ENCODE measurements at places on chromosomes 3 and 15.

GRCh38 chr15:95141486-95141885 lies 910.1 kb downstream of the MCTP2 start:
- DNase-seq: no peak

DNA sequence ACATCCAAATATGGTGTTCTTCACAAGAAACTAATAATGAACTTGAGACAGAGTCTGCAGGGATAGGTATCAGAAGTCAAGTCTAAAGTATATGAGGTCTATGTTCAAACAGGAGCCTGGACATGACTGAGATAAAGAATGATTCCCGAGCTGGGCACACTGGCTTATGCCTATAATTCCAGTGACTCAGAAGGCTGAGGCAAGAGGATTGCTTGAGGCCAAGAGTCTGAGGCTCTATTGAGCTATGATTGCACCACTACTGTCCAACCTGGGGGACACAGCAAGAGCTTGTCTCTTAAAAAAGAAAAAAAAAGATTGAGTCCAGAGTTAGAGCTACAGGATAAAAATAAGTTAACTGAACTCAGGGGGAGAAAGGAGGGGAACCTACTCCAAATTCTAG lies 246.5 kb downstream of the LRRN1 start:
- no peak for DNase-seq

DNA sequence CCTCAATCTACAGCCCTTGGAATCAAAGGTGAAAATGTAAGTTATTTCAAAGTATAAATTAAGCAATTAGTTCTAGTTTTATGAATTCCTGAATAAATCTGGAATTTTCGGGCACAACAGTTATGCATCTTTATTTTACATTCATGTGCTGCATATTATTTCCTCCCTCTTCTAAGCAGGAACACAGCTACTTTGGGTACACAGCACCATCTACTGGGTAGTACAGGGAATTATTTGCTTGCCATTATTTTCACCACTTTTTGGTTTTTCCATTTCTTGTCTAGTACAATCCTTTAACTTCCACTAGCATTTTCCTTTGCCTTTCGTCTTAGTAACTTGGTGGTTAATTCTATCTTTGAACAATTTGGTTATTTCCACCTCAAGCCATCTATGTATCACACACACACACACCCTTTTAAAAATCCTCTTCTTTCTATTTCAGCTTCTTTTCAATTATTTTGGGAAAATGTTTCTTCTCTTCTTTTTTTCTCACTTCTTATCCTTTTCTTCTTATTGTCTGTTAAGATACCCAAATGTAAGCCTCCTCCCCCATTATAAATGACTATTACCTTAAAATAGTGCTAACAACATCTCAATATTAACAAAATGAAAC lies 451.0 kb downstream of the MFSD1 start:
- no peak for DNase-seq

GRCh38 chr3:78666470-78666800 lies 1101.4 kb downstream of the ROBO1 start:
- DNase-seq: no peak

DNA sequence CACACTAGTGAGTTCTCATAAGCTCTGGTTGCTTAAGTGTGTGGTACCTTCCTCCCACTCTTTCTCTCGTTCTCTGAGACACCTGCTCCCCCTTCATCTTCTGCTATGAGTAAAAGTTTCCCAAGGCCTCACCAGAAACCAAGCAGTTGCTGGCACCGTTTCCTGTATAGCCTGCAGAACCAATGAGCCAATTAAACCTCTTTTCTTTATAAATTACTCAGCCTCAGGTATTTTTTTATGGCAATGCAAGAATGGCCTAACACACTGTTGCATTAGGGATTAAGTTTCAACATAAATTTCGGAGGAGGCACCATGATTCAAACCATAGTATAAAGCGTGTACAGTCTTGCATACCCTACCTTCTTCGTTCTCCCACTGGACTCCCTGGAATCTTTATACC lies 252.3 kb upstream of the CHRM5 start:
- DNase-seq: no peak

GRCh38 chr3:60189304-60189703 lies 1061.9 kb downstream of the FHIT start:
- no peak for DNase-seq

- no peak for DNase-seq
These were observed 142.0 kb downstream of the IL1RAP start for GRCh38 chr3:190655933-190656332.

- DNase-seq: no peak
These were observed 58.2 kb downstream of the PCSK6 start for GRCh38 chr15:101431301-101431700.

DNA sequence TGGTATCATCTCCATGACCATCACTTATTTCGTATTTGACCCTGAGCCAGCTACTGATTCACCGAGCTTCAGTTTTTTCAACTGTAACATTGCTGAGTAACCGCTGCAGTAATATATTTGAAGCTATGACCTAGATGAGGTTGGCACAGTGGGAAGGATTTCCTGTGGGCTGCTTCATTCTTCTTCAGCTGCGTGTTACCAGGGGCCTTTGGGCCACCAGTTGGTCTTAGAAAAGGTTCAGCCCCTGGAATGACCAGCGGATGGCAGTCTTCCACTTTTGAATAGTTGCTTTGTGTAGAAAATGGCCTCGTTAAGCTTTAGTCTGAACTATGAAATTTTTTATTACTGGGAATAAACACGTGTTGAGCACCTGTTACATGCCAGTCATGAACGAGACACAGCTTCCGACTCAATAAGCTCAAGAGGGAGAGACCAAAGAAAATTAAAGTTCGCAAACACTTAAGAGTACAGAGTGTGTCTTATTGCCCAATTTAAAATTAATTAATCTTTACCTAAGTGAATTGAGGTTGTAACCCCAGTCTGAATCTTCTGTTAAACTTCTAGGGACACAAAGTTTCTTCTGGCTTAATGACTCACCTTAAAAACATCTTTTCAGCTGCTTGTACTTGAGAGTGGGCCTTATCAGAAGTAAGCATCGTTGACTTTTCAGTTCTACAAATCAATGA lies 57.6 kb upstream of the NR2E3 start:
- no peak for DNase-seq

- no peak for DNase-seq
These were observed 379.8 kb downstream of the VPS13C start for GRCh38 chr15:61680260-61681037.

DNA sequence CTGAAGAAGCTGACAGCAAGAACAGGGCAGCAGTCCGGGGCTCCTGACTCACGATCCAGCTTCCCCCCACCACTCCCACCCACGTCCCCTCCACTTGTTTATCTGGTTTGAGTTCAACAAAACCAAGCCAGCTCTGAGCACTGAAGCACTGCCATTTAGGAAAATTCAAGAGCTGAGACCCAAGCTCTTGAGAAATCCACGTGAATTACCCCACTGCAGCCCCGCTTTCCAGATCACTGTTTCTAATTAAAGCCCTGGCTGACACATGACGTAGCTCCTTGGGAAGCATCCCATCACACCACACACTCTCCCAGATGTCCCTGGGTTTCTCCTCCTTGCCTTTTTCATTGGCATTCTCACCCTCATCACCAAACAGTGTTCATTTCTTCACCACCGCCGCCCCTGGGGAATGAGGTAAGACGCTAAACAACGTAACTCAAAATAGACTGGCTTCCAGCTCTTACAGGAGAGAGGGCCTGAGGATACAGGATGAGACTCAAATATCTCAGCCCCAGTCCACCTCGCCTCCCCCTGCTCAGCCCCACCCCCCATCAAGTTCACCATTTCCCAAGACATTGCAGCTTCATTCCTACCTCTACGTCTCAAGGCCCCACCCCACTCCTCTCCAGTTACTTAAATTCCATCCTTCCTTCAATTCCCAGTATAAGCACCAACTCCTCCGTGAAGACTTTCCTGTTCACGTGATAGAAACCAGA lies 95.4 kb downstream of the SRGAP3 start:
- no peak for DNase-seq

DNA sequence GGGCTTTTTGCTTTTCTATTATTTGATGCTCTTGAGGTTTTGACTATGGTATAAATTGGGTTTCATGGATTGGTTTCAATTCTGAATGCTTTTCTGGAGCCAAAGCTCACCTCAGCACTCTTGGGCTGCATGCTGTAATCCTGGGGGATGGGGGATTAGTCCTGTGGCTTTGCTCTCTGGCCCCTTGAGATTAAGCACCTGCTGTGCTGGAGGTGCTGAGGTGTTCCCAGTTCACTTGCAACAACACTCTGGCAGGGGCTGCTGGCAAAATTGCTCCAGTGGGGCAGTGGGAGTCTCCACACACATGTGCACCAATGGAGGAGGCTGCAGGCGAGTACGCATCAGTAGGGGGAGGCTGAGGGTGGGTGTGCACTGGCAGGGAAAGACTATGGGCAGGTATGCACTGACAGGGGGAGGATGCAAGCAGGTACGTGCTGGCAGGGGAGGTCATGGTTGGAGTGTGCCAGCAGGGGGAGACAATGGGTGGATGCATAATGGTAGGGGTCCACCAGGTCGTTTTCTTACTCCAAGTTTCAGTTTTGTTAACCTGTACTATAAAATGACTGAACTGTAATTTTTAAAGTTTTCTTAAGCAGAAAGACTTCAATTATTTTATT lies 489.2 kb downstream of the FGF12 start:
- no peak for DNase-seq

DNA sequence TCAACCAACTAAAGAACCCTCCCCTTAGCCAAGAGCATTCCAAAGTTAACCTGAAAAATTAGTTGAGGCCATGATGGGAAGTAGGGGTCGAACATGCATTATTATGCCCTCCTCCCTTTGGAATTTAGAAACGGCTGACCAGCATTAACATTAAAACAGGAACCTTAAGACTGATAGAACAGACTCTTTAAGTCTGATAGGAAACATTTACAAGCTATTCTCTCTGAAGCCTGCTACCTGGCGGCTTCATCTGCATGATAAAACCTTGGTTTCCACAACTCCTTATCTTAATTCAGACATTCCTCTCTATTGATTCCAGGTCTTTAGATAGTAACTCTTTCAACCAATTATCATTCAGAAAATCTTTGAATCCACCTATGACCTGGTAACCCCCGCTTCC lies 331.0 kb downstream of the CGGBP1 start:
- DNase-seq: no peak

GRCh38 chr15:29871401-29871800 lies 49.1 kb upstream of the TJP1 start:
- DNase-seq: peak; percentile 65

- no peak for DNase-seq
These were observed 100.4 kb downstream of the DGKG start for GRCh38 chr3:186261638-186262037.

GRCh38 chr3:172262991-172263608 lies 185.2 kb downstream of the GHSR start:
- no peak for DNase-seq

DNA sequence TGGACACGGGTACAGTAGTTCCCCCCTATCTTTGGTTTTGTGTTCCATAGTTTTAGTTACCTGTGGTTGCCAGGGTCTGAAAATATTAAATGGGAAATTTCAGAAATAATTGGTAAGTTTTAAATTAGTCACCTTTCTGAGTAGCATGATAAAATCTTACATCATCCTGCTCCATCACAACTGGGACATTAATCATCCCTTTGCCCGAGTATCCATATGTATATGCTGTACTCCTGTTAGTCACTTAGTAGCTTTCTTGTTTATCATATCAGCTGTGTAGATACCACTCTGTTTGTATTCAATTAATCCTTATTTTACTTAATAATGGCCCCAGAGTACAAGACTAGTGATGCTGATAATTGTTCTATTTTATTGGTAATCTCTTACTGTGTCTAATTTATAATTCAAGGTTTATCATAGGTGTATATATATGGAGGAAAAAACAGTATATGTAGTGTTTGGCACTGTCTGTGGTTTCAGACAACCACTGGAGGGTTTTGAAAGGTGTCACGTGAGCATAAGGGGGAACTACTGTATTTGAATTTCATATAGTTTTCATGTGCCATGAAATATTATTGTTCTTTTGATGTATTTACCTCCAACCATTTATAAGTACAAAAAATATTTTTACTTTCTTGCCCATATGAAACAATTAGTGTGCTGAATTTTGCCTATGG lies 41.4 kb downstream of the CTDSPL2 start:
- no peak for DNase-seq

DNA sequence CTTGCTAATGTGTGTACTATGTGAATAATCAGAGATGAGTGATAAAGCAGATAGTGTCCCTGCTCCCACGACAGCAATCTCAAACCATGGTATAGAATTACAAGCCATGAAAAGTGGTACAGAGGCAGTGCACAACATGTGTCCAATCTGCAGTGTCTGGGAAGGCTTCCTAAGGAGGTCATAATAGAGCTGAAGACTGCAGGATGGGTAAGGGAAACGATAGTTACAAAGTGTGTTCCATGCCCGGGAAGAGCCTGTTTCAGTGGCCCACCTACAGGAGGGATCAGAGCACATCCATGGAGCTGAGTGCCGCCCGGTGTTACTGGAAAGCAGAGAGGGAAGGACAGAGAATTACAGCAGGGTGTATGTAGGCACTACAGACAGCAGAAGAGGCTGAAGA lies 48.9 kb downstream of the PAK2 start:
- DNase-seq: no peak

DNA sequence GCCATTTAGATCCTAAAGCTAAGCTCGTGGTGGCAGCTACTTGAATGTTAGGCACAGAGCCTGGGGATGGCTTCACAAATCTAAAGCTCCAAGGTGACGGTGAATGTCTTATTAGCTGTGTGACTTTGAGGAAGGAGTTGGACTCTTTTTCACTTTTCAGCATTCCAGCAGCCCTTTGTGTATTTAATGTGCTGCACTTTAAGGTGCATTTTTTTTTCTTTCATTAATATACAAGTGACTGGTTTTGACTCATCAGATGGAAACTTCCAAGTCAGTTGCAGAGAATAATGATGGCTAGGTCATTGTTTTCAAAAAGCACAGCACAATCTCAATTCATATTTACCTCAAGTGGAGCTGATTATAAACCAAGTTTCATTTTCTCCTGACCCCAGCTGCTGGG lies 55.8 kb downstream of the TMED3 start:
- DNase-seq: no peak

DNA sequence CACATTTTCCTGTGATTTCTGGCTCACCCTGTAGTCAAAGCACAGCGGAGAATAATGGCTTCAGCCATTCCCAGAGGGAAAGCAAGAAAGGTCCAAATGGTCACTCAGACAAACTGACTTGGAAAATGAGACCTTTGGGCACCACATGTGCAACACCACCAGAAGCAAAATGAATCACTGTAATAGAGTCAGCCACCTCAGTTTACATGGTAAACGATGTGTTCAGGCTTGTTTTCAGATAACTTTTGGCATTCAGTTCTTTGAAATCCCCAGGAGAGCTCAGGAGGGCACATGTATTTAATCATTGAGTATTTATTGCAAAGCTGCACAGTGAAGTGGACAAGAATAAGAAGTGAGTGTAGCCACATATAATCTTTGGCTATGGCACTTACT lies 38.4 kb upstream of the ALCAM start:
- DNase-seq: no peak

GRCh38 chr3:152266221-152266995 lies 2.3 kb upstream of the MBNL1 start:
- DNase-seq: no peak

- no peak for DNase-seq
These were observed at the start of gene IQCF5 for GRCh38 chr3:51875501-51875900. IQCF5 (minus strand) TSS chr3:51875601; CDS start chr3:51875531, 70 bp downstream.

DNA sequence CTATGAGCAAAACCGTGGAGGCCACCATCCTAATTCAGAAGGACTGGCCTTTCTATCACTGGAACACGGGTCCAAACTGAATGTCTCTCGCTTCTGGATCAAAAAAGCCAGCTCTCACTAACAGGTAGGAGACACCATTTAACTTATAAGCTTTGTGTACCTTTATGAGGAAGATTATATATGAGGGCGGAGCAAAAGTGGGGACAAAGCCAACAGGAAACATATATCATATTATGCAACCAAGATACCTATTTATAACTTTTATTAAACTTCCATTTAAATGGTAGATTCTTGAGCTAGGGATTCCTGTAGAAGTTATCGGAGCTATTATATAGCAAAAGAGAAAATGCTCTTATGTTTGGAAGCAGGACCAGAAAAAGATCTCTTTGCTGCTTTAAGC lies 78.4 kb downstream of the IGF2BP2 start:
- no peak for DNase-seq

Measured in retina (tissue), 1 donor.